Activated T-cell treated with anti-CD3 and anti-CD28 coated beads, Interleukin-2, amount 50 U/mL, for 72 hours (primary cell): ENCODE measurements at places on chromosomes 2 and 18.

- no peak for DNase-seq
Observed at GRCh38 chr18:56570978-56571377, 67.4 kb downstream of the TXNL1 start.

- no peak for DNase-seq
Observed at GRCh38 chr2:224378701-224379097, 23.2 kb downstream of the FAM124B start.

GRCh38 chr2:102915128-102915527, 153.3 kb downstream of the TMEM182 start:
- DNase-seq = no peak

- DNase-seq = no peak
Observed at GRCh38 chr2:147689220-147689909, 155.5 kb upstream of the ACVR2A start.

GRCh38 chr2:134027980-134028379, 225.9 kb upstream of the MGAT5 start:
- DNase-seq = no peak

DNA sequence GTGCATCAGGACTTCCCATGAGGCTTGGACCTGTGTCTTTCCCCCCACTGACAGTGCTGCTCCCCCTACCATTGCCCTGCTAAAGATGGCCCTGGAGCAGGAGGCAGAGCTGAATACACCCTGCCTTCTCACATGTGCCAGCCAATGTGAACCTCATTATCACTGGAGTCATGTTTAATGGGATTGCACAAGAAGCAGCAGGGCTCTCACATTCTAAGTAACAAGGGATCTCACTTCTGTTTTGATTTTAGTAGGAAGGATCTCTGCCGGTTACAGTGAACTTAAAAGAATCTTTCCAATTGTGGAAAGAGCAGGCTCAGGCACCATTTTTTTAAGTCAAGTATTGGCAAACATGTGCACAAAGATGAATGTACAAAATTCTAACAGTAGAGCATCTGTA, 322.1 kb upstream of the MEX3C start:
- DNase-seq = no peak

DNA sequence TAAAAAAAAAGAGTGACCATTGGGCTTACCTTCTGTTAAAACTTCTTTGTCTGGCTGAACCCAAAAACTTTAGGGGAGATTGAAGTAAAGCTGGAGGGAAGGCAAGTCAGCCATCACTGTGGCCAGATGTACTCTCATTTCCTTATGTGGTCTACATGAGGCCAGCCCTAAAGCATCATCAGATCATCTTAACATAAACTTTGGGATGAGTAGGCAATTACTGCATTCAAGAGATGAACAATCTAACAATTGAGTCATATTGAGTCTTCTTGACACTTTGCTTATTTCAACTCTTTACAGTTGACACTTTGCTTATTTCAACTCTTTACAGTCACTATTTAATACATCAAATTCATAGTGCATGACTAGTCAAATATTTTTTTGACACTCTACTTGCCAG, 155.6 kb downstream of the QPCT start:
- peak; percentile 20 for DNase-seq

DNA sequence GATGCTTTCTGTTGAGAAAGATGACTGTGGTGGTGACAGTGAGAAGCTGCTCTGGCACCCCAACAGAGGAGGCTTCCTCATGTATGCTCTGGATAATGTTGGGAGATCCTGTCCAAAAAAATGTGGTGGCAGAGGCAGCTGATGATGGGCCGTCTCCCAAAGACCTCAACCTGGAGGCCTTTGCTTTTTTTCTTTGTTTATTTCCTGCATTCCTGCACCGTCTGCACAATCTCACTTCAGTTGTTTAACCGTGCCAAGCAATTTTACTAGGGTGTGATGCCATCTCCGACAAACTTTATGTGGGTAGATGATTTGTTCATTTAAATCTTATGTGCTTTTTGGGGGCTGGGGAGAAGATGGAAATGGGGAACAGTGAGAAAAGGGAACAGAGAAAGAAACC, 62.2 kb upstream of the IGFBP5 start:
- DNase-seq = no peak

DNA sequence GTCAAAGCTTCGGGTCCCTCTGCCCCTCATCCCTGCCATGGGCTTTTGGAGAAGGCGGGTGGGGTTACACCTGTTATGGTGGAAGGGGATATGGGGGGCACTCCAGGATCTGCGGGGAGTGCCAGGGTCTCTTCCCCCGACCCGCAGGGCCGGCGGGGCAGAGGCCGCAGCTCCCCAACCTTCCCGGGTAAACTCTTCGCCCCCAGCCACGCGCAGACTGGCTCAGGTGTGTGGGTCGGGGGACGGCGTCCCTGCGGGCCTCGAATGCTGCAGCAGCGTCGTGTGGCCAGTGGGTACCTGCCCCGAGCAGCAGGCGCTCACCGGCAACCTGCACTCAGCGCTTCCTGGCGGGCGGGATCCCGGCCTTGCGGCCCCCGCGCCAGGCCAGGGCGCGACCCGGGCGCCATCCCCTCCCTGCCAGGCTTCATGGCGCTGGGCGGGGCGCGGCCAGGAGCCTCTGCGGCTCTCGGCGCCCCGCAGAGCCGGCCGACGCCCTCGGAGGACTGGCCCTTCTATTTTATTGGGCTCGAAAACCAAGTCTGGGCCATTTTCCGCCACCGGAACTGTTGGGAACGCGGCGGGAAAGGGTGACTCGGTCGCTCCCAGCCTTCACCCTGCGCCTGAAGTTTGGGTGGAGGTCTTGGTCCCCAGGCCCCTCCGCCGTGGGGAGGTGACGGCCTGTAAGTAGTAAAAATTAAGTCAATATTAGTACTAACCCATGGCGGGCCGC, 4.5 kb downstream of the GBX2 start:
- no peak for DNase-seq

- DNase-seq = no peak
Observed at GRCh38 chr2:185859506-185859905, 120.9 kb downstream of the FSIP2 start.

DNA sequence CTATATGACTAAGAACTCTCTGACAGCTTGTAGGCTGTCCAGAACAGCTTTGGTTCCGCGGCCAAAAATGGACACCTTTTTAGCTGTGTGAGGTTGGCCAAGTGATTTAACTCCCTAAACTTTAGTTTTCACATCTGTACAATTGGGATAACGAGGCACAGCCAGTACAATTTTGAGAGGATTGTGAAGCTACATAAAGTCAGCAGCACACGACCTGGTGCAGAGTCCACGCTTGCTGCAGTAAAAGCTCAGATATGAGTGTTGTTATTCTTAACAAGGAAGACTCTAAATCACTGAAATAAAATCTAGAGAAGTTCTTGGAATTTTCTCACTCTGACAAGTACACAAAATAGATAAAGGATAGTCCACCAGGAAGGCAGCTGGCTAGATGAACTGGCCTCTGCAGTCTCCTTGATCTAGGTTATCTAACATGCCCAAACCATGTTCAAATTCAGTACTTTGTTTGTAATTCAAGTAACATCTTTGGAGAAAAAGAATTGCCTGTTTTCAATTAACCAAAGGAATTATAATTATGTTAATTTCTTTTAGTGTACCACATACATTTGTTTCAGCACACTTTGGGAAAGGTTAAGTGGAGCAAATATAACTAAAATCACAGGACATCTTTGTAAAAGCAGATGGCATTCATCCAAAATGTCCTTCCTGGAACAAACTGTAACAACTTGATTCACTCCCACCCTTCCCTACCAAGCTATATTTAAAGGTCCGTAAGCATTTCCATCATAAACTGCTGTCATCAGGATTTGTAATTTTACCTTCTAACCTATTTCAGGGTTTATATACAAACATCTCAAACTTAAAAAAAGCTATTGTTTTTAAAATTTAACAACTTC, 201.7 kb upstream of the STK17B start:
- DNase-seq = no peak

DNA sequence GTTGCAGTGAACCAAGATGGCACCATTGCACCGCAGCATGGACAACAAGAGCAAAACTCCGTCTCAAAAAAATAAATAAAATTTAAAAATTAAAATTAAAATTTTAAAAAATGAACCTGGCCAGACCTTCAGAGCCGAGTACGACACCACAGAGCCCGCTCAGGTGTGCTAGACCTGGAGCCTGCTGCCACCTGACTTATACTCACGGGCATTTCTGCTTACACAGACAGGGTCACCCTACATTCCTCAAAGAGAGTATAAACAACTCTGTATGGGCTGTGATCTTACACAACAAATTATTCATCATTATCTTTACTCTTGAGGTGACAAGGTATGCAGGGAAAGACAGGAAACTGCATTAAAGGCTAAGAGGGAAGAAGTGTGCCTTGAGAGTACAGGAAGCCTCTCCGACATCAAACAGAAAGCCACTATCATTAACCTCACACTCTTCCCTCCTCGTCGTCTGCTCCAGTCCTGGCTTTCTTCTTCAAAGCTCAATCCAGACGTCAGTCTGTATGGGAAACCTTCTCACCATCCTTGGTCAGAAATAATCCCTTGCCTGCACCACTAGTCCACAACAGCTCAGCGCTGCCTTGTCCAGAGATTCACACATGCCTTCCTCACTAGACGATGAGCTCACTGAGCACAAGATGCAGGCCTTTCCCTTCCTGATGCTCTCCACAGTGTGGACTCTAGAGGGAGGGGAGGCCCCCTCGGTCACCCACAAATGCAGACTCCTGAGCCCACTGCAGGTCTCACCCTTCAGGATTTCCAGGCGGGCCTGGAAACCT, 56.2 kb downstream of the UXS1 start:
- no peak for DNase-seq

DNA sequence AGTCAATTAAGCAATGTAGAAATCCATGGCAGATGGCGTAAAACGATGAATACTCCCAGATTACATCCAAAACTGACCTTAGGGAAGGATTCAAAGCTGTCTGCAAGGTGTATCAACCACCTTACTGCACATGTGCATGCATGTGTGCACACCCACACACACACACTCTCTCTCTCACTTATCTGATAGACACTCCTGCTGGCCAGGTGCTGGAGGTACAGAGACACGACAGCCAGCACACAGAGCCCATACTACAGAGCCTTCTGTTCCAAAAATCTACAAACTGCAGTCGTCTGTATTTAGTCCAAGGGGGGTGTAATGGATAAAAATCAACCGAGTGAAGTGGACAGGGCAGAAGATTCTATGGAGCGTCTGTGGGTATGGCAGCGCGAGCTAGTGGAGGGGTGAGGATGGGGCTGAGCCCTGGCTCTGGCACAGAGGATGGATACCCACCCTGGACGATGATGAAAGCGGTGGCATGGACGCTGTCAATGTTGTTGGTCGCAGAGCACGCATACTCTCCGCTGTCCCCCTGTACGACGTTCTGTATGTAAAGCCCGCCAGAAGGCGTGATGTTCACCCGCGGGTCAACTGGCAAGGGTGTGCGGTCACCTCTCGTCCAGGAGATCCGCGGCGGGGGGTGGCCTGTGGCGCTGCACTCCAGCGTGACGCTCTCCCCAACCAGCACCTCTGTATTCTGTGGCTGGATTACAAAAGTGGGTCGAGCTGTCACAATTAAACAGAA, 78.4 kb downstream of the PXDN start:
- DNase-seq = no peak

- no peak for DNase-seq
Observed at GRCh38 chr2:216920143-216920876, 60.4 kb upstream of the TNP1 start.

- no peak for DNase-seq
Observed at GRCh38 chr2:216927163-216927562, 67.3 kb upstream of the TNP1 start.

DNA sequence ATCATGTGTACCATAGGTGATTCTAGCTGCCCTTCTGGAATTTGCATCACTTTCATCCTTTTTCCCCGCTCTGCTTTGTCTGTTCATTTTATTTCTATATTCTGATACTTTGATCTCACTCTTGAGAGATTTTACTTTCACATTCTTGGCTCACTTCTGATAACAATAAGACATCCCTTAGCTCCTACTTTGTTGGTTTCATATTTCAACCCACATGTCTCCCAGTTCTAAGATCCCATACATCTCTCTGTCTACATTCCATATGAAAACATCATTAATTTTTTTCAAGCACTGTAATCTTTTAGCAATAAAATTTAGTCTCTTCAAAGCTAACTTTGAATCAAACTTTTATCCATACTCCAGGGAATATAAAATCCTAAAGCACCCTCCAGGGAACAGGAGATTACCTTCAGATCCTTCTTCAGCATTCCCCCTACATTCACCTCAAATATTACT, 75.6 kb downstream of the COL3A1 start:
- DNase-seq = no peak

DNA sequence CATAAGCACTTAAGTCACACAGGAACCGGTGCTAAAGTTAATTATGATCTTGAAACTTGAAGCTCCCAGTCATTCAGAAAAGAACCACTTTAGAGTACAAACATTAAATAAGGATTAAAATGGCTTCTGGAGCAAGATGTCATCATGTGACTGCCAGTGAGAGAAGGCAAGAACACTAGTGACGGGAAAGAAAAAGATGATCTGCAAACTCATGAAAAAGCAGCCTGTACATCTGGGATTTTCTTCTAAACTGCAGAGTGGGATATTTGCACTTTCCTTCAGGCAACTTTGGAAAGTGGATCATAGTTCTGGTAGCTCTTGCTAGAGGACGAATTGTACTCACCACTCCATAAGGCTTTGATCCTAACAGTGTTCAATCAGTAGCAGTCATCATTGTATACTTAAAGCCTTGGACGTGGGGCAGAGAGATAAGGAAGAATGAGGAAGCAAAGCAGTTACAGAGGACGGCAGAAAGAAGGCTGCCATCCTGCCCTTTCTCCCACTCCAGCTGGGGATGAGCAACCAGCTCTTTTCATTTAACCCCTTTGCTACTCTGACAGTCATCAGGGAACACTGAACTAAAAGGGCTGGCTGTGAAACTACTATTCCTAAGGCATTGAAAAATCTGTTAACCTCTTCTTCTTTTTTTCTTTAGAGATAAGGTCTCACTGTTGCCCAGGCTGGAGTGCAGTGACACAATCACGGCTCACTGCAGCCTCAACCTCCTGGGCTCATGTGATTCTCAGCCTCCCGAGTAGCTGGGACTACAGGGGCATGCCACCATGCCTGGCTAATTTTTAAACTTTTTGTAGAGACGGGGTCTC, 18.1 kb downstream of the ABHD3 start:
- DNase-seq = no peak

DNA sequence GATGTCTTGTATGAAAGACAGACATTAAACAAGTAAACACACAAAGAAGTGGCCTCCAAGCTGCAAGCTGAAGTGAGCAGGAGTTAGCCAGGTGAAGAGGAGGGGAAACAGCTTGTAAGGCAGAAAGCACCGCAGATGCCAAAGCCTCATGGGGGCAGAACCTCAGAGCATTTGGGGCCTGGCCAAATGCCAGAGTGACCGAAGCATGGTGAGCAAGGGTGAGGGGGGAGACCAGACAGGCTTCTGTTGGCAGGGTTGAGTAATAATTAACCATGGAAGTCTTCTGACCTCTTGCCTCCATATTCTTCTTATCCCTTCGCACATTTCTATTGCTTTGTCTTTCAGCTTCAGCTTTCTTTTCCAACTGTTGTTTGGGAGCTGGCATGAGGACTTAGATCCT, 5.6 kb downstream of the QPCT start:
- DNase-seq = no peak

- DNase-seq = no peak
Observed at GRCh38 chr18:44918142-44918476, 237.4 kb downstream of the SETBP1 start.

- peak; percentile 83 for DNase-seq
Observed at GRCh38 chr2:102020596-102021170, 28.9 kb downstream of the IL1R2 start.
